ENCODE measurements at places on chromosomes 1 and 21.

DNA sequence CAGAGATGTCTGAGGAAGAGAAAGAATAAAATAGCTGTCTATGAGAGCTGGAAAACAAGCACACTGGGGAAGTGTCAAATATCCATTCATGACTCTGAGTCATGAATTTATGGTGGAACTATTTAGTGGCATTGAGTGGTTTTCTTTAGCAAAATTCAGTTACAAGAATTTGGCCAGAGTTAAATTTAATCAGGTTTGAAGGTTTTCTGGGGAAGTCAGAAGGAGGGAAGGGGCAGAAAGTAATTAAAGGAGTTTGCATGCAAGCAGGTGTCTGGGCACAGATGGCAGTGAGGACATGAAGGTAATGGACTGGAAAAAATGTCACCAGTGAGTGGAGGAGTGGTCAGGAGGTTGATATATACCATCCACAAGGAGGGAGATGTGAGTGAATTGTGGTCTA is 121.9 kb upstream of the IVNS1ABP start:
- no peak for DNase-seq

GRCh38 chr1:226443033-226443432 is 35.1 kb upstream of the PARP1 start:
- DNase-seq: no peak

GRCh38 chr21:43918385-43918947 is 53.4 kb downstream of the AGPAT3 start:
- DNase-seq: no peak

DNA sequence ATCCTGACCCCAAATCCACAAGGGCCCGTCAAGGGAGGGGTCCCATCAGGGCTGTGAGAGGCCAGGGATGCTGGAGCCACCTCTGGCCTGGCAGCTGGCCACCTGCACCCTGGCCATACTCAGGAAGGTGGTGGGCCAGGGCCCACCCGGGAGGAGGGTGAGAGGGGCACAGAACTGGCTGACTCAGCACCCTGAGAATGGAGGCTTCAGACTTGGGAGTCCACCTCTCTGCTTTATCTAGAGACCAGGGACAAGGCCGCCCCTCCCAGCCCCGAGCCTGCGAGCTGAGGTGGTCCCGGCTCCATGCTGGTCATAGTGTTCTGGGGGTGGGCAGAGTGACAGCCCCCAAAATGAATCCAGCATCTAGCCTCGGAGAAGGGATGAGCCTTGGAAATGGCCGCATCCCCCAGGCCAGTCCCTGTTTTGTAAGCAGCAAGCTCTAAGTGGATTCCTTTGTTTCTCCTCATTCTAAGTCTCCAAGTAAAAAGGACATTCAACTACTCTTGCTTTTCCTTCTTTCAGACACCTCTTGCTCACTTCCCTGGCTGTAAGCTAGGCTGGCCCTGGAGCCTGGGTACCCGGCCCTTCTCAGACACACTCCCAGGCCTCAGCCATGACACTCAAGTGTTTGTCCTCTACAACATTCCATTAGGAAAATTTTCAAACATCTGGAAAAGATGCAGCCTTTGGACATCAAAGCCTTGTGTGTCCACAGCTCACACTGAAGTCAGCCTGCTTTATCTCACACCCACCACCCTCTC is 12.3 kb downstream of the WNT3A start:
- DNase-seq: no peak

- DNase-seq: no peak
These were observed 584 bp upstream of the FGR start for GRCh38 chr1:27635396-27636142.

- DNase-seq: no peak
These were observed 23.3 kb upstream of the MOV10 start for GRCh38 chr1:112651205-112651604.

- DNase-seq: no peak
These were observed 353.1 kb upstream of the CXADR start for GRCh38 chr21:17159697-17160096.

- DNase-seq: no peak
These were observed 9.4 kb upstream of the GPX7 start for GRCh38 chr1:52592637-52593323.

DNA sequence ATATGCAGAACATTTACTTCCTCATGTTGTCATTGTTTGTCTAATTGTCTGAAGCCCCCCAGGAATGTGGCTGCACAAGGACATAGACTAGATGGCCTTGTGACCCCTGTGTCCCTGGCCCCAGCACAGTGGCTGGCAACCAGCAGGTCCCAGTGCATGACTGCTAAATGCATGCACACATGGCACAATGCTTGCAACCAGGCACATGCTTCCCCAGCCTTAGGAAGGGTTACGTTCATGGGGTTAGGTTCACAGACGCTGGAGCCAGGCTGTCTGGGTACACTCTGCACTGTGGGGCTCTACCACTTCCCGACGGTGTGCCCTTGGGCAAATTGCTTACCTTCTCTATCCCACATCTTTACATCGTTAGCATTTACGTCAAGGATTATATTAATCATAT is 21.2 kb upstream of the CLIC6 start:
- DNase-seq: no peak

DNA sequence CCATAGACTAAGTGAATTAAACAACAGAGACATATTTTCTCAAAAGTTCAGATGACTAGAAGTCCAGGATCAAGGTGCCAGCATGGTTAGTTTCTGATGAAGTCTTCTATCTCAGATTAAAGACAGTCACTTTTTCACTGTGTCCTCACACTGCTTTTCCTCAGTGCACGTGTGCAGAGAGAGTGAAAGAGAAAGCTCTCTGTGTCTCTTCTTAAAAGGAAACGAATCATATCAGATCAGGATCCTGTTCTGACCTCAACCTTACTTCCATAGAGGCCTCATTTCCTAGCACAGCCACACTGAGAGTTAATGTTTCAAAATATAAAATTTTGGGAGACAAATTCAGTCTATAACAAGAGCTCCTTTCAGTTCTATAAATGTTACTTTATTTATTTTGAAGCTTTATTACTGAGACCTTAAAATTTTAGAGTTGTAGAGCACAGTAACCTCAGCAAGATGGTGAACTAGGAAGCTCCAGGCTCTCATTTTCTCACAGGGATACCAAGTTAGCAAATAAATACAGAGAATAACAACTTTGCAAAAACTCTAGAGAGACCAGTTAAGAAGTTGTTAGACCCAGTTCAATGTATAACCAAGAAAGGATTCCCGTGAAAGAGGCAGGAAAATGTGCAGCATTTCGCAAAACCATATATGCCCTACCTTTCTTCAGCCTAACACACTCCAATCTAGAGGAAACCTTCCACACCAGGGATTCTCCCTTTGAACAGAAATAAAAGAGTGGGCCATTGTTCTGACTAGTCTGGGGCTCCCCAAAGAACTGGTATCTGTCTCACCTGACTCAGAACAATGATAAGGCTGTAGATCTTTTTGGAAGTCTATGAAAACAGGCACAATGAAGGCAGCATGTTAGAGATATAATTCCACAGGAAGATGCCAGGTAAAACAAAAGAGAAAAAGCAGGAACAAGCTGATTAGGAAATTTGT is 372.2 kb downstream of the MRPL39 start:
- no peak for DNase-seq

DNA sequence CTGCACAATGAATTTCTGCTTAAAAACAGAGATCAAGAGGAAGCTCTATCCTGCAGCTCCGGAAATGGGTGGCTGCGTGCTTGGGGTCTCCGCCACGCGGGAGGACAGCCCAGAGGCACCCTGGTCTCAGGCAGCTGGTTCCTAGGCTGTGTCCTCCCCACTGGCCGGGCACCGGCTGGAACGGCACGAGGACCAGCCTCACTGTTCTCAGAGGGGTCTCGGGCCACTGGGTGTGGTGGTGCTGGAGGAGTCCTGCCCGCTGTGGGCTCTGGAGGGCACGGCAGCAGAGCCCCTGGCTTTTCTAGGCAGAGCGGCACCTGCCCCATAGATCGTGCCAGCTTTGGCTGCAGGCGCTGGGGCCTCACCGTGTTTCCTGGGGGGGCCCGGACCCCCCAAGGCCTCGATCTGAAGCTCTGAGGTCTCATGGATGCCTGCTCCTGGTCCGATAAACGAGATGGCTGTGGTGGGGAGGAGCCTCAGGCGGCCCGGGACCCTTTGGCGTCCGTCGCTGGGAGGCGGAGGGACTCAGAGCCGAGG is 8.2 kb upstream of the RNF223 start:
- DNase-seq: no peak

DNA sequence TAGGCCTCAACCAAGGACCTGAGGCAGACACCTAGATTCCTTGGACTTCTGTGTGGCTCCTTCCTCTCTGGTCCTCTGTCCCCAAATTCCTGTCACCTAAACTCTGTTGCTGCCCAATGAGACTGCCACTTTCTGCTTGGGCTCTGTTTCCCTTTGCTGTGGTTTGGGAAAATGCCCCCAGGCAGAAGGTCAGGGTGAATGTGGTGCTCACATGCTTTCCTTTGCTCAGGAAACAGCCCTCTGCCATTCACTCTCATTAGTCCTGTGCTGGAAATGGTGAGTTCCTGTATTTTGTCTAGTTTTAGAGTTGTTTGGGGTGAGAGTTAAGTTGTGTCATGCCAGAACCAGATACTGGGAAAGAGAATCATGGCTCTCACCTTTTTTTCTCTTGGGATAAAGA is 22.7 kb upstream of the SHE start:
- DNase-seq: no peak

- no peak for DNase-seq
These were observed 350.8 kb upstream of the PTBP2 start for GRCh38 chr1:96370757-96371156.

DNA sequence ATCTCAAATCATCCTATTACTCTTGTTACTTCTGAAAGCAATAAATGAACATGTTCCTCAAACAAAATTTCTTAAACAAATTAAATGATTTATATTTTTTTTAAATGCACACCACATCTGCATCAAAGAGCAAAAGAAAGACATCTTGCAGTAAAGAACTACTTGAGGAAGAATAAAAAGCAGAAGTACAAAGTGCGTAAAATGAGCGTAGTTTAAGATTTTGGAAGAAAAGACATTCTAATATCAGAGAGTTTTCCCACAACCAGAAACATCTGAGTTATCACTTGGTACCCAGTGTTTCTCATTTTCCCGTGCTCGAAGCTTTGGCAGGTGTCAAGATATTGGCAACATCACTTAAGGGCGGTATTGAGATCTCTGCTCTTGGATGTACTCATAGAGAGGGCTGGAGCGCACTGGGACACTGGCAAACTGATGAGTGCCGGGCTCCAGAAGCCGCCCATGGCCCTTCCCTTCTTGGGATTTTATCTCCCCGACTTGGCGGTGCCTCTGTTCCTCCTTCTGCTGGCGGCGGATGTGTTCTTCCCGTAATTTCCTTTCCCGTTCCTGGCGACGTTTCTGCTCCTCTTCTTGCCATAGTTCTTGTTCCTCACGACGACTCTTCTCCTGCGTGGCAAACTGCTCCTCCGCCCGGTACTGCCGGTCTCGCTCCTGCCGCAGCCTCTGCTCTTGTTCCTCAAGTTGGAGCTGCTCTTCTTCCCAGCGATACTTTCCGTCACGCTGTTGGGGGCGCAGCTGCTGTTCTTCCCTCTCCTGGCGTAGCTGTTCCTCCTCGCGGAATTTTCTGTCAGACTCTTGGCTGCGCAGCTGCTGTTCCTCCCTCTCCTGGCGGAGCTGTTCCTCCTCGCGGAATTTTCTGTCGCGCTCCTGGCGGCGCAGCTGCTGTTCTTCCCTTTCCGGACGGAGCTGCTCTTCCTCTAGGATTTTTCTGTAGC is 7.9 kb downstream of the TCHH start:
- DNase-seq: no peak

- DNase-seq: no peak
These were observed 2.8 kb downstream of the PAQR7 start for GRCh38 chr1:25872713-25873112.
